ENCODE measurements at places on chromosomes 11 and 22.
A peak's percentile ranks its signal among the peaks of the same experiment; 100 is the strongest.

DNA sequence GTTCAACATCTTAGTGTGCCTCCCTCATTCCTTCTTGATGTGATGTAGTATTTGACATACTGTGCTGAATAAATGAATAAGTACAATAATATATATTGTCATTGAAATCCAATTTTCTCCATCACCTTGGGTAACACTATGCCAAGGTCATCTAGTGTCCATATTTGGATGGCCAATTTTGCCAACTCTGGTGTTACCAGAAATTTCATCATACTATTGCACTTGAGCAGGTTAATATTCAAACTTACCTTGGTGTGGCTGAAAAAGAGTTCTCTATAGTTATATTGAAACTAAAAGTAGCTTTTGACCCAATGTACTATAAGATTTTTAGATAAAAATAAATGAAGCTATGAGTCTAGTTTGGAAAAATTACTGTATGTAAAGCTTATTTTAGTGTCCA, 98.2 kb upstream of the SLC6A5 start:
- DNase-seq: no peak

GRCh38 chr22:41480397-41480735, 11.4 kb downstream of the ACO2 start:
- DNase-seq: no peak

- no peak for DNase-seq
These were observed at the start of gene SCARF2 for GRCh38 chr22:20437613-20438426. SCARF2 (minus strand) TSS chr22:20437825; CDS start chr22:20437754, 71 bp downstream.

DNA sequence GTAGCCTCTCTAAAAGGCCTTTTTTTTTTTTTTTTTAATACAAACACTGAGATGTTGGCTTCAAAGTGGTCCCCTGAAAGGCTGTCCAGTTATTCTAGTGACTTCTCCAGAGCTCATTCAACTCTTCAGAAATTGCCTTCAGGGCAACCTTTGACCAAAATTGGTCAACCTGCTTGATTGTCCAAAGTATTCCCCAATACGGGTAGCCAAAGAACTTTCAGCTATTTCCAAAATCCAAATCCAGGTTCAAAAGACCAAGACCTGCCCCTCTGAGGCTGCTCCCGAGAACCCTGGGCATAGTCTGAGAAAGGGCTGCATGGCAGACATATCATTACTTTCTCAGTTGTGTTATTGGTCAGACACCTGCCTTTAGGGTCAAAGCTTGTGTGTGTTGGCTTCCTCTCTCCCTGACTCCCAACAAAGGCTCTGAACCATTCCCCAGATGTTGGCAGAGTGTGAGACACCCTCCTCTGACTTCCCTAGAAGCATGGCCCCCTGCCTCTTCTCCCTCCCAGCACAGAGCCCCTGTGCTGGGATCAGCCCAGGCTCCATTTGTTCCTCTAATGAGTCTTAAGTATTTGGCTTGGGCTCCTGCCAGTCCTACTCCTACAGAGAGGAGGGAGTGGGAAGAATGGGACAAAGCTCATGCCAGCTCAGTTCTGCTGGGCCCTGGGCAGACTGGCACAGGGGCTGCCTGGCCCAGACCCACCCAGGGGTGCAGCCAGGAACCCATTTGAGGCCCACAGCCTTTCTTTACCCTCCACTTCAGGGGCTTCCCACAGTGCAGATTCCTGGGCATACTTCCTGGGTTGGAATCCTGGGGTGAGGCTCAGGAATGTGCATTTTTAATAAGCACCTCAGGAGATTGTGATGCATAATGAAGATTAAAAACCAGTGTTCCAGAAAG, 30.3 kb downstream of the TNKS1BP1 start:
- DNase-seq: no peak

GRCh38 chr11:69888483-69889181, 69.4 kb upstream of the FGF3 start:
- peak; percentile 52 for DNase-seq

DNA sequence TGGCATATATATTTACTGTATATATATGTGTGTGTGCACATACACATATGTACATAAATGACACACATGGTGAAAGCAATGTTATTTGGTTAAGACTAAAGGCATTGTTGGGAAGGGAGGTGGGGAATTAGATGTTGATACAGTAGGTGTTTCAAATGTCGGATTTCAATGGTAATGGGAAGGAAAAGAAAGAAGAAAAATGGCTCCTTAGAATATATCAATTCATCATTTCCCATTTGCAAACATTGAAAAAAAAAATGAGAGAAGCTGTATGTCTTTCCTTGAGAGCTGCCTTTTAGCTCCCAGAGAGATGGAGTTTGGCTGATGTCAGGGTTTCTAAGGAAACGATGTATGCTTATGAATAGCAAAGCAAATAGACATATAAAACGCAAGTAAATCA, 33.4 kb upstream of the ATXN10 start:
- DNase-seq: no peak

- no peak for DNase-seq
These were observed 56.8 kb downstream of the C22orf31 start for GRCh38 chr22:29004647-29005371.

Measured in Kasumi-1 (cell line).